ENCODE measurements at places on chromosomes 2 and 18.

DNA sequence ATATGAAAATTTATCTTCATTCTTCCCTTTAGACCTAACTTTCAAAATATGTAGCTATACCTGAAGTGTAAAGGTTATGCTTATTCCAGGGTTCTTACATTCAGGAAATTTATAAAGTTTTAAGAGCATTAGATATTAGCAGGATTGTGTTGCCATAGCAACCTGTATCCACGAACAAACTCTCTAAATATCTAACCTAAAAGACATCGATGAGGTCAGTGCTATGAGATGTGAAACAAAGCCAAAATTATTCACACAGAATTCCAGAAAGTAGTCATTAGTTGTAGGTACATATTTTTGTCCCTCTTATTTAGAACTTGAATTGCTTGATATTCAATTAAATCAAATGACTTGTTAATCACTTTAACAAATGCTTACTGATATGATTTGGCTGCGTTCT lies 705.3 kb downstream of the SOCS6 start:
- H3K4me3 ChIP-seq: no peak overlapping the region
- H3K36me3 ChIP-seq: no peaks in the 10 kb centered on the region
- no peaks in the 10 kb centered on the region for H3K27me3 ChIP-seq
- no peaks in the 10 kb centered on the region for H3K4me1 ChIP-seq
- no peak overlapping the region for H3K27ac ChIP-seq

- H3K4me3 ChIP-seq: no peak overlapping the region
- no peak overlapping the region for H3K27ac ChIP-seq
- no peaks in the 10 kb centered on the region for H3K36me3 ChIP-seq
Observed at GRCh38 chr2:145524836-145525235, 1004.9 kb upstream of the ZEB2 start.

DNA sequence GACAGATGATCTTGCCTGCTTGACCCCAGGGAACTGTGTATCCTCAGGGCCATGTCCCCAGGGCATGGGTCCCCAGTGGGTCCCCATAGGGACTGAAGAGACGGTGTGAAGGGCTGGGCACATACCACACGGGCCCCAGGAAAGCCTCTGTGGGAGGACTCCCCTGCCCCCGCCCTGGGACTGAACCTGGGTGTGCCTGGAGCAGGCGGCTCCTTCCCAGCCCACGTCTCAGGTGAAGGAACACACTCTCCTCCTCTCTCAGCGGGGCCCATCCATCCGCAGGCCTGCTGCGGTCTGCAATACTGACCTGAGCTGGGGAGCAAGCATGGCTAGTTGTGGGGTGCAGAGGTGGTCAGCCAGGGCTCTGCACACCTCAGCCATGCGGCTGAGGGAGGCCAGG lies 45.2 kb downstream of the KIF1A start:
- no peaks in the 10 kb centered on the region for H3K36me3 ChIP-seq
- no peak overlapping the region for H3K27ac ChIP-seq
- no peaks in the 10 kb centered on the region for H3K27me3 ChIP-seq
- no peaks in the 10 kb centered on the region for H3K4me1 ChIP-seq

GRCh38 chr2:172896661-172897081 lies 161.0 kb downstream of the RAPGEF4 start:
- no peak overlapping the region for H3K27ac ChIP-seq
- H3K36me3 ChIP-seq: no peaks in the 10 kb centered on the region
- H3K4me1 ChIP-seq: no peaks in the 10 kb centered on the region
- DNase-seq: no peak
- no peak overlapping the region for H3K4me3 ChIP-seq

- no peak overlapping the region for H3K27ac ChIP-seq
- no peak for DNase-seq
- no peaks in the 10 kb centered on the region for H3K36me3 ChIP-seq
Observed at GRCh38 chr2:29236074-29236473, 120.9 kb downstream of the CLIP4 start.

DNA sequence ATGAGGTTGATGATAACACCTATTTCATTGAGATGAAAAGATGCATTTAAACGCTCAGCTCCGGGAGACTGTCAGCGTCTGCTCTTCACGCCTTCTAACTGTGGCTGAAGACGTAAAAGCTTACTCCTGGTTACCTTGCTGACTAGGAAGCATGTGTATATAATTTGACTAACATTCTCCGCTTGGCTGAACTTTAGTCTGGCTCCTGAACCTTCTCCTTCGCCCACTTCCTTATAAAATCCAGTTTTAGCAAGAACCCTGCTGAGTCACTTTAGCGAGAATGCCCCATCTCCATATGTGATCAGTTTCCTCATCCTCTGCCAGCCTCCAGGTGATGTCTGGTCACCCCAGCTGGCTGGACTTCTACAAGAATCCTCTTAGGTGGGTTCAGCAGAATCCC lies 12.7 kb upstream of the CREG2 start:
- peaks cover 13% of the 10 kb centered on the region for H3K27me3 ChIP-seq
- no peak for DNase-seq
- H3K27ac ChIP-seq: no peak overlapping the region
- no peaks in the 10 kb centered on the region for H3K4me1 ChIP-seq
- H3K4me3 ChIP-seq: no peak overlapping the region
- no peaks in the 10 kb centered on the region for H3K36me3 ChIP-seq

- DNase-seq: peak; percentile 20
- no peak overlapping the region for H3K4me3 ChIP-seq
- H3K4me1 ChIP-seq: no peaks in the 10 kb centered on the region
- no peaks in the 10 kb centered on the region for H3K36me3 ChIP-seq
- no peak overlapping the region for H3K27ac ChIP-seq
- no peaks in the 10 kb centered on the region for H3K27me3 ChIP-seq
Observed at GRCh38 chr2:10481055-10481665, 33.0 kb upstream of the ODC1 start.

DNA sequence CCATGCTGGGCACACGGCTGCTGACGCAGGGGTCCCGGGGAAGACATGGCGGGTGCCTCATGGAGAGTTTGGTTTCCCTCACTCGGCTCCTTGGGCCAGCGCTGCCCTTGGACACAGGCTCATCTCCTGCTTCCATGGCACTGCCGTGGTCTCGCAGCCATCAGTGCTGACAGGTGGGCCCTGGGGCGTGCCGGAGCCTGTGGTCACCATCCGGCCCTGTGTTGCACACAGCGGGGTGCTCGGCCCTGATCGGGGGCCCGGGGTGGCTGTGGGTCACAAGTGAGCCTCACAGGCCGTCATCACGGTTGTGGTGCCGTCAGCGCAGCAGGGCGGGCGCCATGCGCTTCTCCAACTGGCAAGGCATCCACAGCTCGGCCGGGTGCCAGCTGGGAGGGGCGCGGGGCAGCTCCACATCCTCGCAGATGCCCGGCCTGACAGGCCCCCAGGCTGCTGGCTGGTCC lies 582 bp downstream of the RTP5 start:
- no peak for DNase-seq
- H3K36me3 ChIP-seq: no peaks in the 10 kb centered on the region
- no peaks in the 10 kb centered on the region for H3K4me1 ChIP-seq
- H3K4me3 ChIP-seq: no peak overlapping the region
- H3K27ac ChIP-seq: no peak overlapping the region
- peaks cover 13% of the 10 kb centered on the region for H3K27me3 ChIP-seq

GRCh38 chr2:70132244-70133126 lies 45.2 kb downstream of the PCBP1 start:
- no peaks in the 10 kb centered on the region for H3K27me3 ChIP-seq
- H3K36me3 ChIP-seq: no peaks in the 10 kb centered on the region
- no peak for DNase-seq
- peak overlapping the region; percentile 43 for H3K4me3 ChIP-seq
- peak overlapping the region; percentile 93 for H3K27ac ChIP-seq
- peaks cover 57% of the 10 kb centered on the region for H3K4me1 ChIP-seq

DNA sequence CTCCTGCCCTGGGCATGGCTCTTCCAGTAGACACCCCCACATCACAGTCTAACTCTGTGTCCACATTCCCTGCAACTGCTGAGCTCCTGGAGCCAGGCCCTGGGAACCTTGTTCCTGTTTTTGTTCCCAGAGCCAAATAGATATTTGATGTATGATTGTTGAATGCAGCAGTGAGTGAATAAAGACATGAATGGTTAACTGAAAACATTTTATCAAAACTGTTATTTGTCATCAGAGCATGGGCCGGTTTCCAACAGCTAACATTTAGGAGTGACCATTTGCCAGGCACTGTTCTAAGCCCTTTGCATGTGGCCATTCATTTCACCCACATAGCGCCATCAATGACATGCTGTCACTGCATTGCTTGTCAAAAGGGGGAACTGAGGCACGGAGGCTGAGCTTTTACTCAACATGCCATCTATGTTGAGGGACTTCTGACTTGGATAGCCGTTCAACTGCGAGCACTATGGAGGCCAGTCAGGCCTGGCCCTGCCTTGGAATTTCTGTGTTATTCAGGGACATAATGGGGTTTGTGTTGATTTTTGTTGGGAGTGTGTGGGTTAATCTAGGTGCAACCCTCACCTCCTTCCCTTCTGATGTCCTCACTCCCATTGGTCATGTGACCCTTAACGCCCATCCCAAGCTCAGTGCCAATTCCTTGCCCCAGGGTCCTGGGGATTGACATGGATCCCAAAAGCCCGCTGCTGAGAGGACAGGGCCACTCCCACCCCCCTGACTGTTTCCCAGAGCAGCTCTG lies 12.6 kb downstream of the IL1R1 start:
- peak overlapping the region; percentile 64 for H3K27ac ChIP-seq
- H3K4me1 ChIP-seq: peaks cover 46% of the 10 kb centered on the region
- no peak overlapping the region for H3K4me3 ChIP-seq
- H3K27me3 ChIP-seq: no peaks in the 10 kb centered on the region

- H3K4me3 ChIP-seq: no peak overlapping the region
- H3K27me3 ChIP-seq: no peaks in the 10 kb centered on the region
- H3K36me3 ChIP-seq: no peaks in the 10 kb centered on the region
- peaks cover 36% of the 10 kb centered on the region for H3K4me1 ChIP-seq
Observed at GRCh38 chr2:55017880-55018279, 32.4 kb downstream of the RTN4 start.

DNA sequence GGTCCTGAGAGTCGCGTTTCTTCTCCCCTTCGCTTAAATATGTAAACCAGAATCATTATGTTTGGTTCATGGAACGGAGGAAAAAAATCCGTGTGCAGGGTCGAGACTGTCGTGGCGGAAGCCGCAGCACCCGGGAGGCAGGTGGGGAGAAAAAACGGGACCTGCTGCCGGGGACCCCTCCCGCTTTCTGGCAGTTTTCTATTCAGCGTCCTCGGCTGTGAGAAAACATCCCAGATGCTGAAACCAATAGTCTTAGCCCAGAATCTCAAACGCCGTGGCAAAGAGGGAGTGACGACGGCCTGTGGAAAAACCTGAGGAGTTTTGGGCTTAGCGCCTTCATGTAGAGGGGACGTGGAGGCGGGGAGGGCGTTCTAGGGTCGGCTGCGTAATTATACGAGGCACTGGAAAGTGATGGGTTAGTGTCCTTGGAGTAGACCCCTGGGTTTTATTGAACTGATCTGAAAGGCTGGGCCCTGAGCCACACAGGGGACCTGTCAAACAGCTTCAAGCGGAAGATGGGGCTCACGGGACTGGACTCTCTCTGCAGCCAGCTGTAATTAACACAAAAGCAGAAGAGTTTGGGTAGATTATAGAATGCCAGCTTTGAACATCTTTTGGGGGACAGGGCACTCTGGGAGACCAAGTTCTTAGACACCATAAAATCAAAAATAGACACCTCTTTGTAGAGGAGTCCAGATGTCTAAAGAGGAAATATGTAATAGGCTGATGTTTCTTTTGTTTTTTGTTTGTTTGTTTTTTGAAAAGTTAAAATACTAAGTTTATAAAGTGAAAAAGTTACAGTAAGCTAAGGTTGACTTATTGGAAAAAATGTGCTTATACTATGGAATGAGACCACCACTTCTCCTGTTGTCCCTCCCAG lies 834 bp upstream of the BUB1 start:
- peak overlapping the region; percentile 77 for H3K4me3 ChIP-seq
- H3K36me3 ChIP-seq: no peaks in the 10 kb centered on the region
- peaks cover 25% of the 10 kb centered on the region for H3K4me1 ChIP-seq
- DNase-seq: peak; percentile 67
- peak overlapping the region; percentile 90 for H3K27ac ChIP-seq
- no peaks in the 10 kb centered on the region for H3K27me3 ChIP-seq

GRCh38 chr2:224059178-224059577 lies 20.1 kb upstream of the SERPINE2 start:
- no peaks in the 10 kb centered on the region for H3K4me1 ChIP-seq
- H3K27me3 ChIP-seq: no peaks in the 10 kb centered on the region
- H3K4me3 ChIP-seq: no peak overlapping the region
- DNase-seq: no peak
- no peak overlapping the region for H3K27ac ChIP-seq

DNA sequence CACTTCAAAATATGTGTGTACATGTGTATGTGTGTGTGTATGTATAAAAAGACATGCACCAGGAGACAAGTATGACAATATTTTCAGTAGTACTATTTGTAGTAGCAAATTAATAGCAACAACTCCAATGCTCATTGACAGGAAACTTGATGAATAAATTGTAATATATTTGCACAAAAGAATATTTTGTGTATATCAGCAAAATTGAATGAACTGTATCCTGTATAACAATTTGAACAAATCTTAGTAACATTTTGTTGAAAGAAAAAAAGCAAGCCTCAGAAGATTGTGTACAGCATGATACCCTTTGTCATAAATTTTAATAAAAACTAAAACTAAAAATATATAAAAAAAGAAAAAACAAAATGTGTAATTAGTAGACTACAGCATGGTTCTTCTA lies 1367.3 kb upstream of the TMEFF2 start:
- H3K4me1 ChIP-seq: no peaks in the 10 kb centered on the region
- no peak for DNase-seq
- H3K27me3 ChIP-seq: no peaks in the 10 kb centered on the region
- H3K36me3 ChIP-seq: no peaks in the 10 kb centered on the region
- no peak overlapping the region for H3K4me3 ChIP-seq

DNA sequence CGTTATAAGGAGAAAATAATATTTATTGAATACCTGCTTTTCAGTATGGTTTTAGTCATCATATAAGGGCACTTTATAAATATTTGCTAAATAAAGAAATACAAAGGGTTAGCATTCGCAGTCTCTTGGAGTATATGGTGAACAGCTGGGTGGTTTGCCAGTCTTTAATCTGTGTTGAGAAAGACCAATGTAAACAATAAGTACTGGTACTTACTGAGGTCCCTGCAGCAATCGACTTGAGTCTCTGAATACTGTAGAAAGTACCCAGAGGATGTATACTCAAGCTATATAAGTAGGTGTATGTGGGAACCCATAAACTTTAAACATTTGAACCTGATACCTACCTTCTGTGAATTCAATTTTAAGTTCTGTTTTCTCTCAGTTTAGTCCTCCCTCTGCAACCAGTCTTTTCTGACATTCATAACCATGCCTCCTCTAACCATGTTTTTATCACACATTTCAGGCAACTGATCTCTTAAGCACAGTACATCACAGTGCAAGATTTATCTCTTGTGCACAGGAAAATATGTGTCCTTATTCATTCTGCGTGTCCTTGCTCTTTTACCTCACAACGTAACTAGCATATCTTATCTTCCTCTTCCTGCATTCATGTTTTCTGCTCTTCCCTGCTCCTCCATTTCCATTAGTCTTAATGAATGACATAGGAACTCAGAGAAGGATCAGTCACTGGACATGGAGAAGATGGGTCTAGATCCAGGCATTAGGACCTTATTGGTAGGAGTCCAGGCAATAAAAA lies 21.7 kb downstream of the C18orf63 start:
- no peaks in the 10 kb centered on the region for H3K4me1 ChIP-seq
- H3K4me3 ChIP-seq: no peak overlapping the region

Measured in upper lobe of right lung (tissue), 1 donor.